Non-pigmented ciliary epithelial cell (primary cell): ENCODE measurements at places on chromosomes 12 and 14.

- no peak for DNase-seq
Observed at GRCh38 chr12:23099104-23099503, 474.1 kb downstream of the ETNK1 start.

DNA sequence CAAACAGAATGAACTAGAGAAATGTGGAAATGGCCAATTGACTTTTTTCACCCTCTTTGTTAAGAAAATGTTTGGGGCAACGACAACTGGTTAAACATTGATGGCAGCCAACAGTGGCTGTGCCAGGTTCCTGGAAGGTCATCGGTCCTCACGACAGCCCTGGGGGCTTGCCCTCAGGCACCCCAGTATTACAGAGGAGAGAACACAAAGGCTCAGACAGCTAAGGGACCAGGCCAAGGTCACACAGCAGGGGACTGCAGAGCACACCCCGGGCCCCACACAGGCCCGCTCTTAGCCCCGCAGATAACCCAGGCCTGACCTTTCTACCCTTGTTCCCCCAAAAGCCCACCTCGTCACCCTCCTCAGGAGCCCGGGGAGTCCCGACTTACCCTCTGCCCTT lies 1.3 kb downstream of the TRPV4 start:
- DNase-seq, result no peak

DNA sequence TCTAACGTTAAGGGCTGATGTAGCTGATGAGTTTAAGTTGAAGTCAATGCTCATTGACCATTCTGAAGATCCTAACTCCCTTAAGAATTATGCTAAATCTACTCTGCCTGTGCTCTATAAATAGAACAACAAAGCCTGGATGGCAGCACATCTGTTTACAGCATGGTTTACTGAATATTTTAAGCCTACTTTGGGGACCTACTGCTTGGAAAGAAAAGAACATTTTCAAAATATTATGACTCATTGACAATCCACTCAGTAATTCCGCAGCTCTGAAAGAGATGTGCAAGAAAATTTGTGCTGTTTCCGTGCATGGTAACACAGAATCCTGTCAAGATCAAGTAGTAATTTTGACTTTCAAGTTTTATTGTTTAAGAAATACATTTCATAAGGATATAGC lies 35.0 kb upstream of the NAV3 start:
- DNase-seq, result peak; percentile 32

- no peak for DNase-seq
Observed at GRCh38 chr14:72723858-72724530, 169.9 kb downstream of the DPF3 start.

- DNase-seq, result no peak
Observed at GRCh38 chr12:76836633-76837032, 42.2 kb downstream of the CSRP2 start.

GRCh38 chr14:90870950-90871604 lies 54.8 kb upstream of the TTC7B start:
- no peak for DNase-seq
